ENCODE measurements at places on chromosomes 6 and 20.

DNA sequence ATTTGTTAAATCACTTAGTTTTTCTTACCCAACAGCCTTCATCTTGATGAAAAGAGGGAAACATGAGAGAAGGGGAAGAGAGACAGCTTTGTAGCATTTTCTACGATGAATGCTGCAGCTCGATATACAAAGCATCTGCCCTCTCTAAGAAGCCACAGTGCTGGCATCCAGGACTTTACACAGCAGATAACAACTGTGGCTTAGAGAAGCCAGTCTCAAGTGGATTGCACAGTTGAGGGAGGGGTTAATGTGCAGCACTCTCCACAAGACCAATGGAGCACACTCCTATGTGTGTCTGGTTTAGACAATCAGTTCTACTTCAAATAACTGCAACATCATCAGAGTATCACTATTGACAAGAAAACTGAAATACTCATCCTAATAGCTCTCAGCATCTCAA is 5.8 kb downstream of the C6orf120 start:
- H3K4me3 ChIP-seq = no peak overlapping the region
- DNase-seq = no peak
- no peaks in the 10 kb centered on the region for H3K36me3 ChIP-seq
- H3K27me3 ChIP-seq = no peaks in the 10 kb centered on the region

- H3K36me3 ChIP-seq = no peaks in the 10 kb centered on the region
- no peak for DNase-seq
These were observed 24.6 kb downstream of the DNAAF9 start for GRCh38 chr20:3382836-3383235.

GRCh38 chr6:122621638-122622037 is 11.4 kb downstream of the PKIB start:
- peak; percentile 9 for DNase-seq
- no peaks in the 10 kb centered on the region for H3K36me3 ChIP-seq
- no peaks in the 10 kb centered on the region for H3K4me1 ChIP-seq
- no peak overlapping the region for H3K27ac ChIP-seq
- H3K4me3 ChIP-seq = no peak overlapping the region

- DNase-seq = no peak
- H3K27me3 ChIP-seq = no peaks in the 10 kb centered on the region
- no peak overlapping the region for H3K4me3 ChIP-seq
- no peaks in the 10 kb centered on the region for H3K36me3 ChIP-seq
These were observed 38.0 kb downstream of the HIVEP2 start for GRCh38 chr6:142906945-142907470.

DNA sequence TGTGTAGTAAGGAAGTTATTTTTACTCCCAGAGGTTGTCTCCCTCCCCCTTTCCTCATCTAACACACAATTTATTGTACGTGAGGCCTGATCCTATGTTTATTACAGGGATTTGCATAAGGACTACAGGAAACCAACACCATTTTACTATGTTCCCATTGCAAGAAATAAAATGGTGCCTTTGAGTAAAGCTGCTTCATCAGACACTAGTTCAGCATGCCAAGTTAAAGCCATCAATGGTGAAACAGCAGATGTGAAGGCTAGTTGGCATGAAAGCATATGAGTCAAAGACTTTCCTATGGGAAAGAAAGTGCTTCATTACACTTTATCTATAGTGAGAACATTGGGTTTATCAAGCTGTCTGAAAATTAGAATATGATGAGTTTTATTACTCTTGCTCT is 543.0 kb downstream of the GRIK2 start:
- H3K36me3 ChIP-seq = no peaks in the 10 kb centered on the region
- H3K4me1 ChIP-seq = no peaks in the 10 kb centered on the region
- no peak overlapping the region for H3K4me3 ChIP-seq
- H3K27me3 ChIP-seq = no peaks in the 10 kb centered on the region
- H3K27ac ChIP-seq = no peak overlapping the region

- H3K4me1 ChIP-seq = no peaks in the 10 kb centered on the region
- DNase-seq = no peak
- H3K4me3 ChIP-seq = no peak overlapping the region
- H3K27ac ChIP-seq = no peak overlapping the region
These were observed 159.1 kb downstream of the UST start for GRCh38 chr6:148905901-148906300.

DNA sequence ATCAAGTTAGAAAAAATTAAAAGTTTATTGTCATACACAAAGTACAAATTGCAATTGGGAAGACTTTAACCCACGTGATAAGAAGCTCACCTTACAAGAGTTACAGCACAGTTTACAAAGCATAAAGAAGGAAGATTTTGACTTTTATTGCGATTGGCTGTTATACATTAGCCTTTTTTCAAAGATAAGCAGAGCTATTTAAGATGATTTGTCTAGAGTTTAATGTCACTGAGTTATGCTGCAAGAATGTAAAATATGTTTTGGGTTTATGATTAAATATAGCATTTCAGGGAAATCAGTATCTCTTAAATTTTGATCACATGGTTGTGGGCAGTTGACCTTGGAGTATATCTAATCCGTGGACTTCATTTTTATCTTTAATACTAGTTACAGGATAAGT is 664.2 kb upstream of the PTCHD4 start:
- no peaks in the 10 kb centered on the region for H3K27me3 ChIP-seq
- H3K4me3 ChIP-seq = no peak overlapping the region
- DNase-seq = no peak

DNA sequence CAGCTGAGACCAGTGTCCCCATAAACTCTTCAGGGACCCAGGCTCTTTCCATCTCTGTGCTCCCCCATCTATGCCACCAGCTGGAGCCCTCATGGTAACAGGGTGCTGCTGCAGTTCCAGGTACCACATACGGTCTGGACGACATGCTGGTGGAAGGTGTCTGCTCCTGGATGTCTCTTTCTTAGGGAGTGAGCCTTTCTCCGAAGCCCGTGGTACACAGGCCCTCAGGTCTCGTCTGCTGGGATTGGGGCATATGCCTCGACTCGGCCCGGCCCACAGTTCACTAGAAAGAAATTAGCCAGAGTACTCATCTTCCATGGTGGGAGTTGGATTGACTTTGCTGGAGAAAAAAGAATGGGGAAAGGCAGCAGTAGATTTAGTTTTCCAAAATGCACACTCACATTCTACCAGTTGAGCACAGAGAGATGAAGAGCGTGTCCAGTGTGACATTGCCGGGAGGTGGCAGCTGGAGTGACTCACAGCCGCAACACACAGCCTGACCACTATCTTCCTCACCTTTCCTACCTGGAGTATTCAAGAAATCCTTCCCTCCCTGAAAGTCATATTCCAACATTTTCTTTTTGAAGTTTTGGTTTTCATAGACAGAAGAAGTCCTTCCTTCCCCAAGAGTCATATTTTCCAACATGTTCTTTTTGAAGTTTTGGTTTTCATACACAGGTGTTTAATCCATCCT is 18.6 kb upstream of the SPO11 start:
- H3K27me3 ChIP-seq = no peaks in the 10 kb centered on the region
- no peaks in the 10 kb centered on the region for H3K36me3 ChIP-seq
- no peak overlapping the region for H3K4me3 ChIP-seq
- no peak overlapping the region for H3K27ac ChIP-seq
- no peaks in the 10 kb centered on the region for H3K4me1 ChIP-seq

- DNase-seq = no peak
- H3K27ac ChIP-seq = peak overlapping the region; percentile 98
- H3K4me3 ChIP-seq = no peak overlapping the region
- no peaks in the 10 kb centered on the region for H3K27me3 ChIP-seq
- H3K36me3 ChIP-seq = no peaks in the 10 kb centered on the region
These were observed 1.1 kb upstream of the HLA-C start for GRCh38 chr6:31272836-31273626.

DNA sequence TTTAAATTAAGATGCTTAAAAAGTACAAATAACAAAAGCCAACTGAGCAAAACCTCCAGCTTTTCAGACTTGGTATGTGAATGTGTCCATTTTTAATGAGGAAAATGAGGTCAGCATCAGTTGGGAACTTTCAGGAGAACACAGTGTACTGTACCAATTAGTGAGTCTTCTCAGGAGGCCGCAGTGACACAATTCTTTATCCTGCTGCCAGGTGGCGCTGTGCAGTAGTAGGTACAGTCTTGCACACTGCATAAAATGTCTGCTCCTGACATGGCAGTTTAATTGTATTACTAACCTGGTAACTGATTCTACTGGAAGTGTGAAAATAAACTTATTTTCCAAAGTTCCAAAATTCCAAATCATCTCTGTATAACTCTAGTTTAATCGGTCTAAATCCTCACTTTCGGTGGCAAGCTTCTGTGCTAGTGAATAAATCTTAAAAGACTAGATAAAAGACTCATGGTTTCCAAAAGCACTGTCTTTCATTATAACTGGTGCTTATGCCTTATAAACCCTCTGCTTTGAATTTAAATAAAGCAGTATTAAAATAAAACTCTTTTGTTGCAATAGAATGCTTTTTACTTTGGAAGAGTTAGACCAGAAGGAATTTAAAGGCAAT is 214.8 kb upstream of the MMS22L start:
- DNase-seq = peak; percentile 76
- no peaks in the 10 kb centered on the region for H3K36me3 ChIP-seq
- no peaks in the 10 kb centered on the region for H3K4me1 ChIP-seq
- no peak overlapping the region for H3K27ac ChIP-seq
- H3K4me3 ChIP-seq = no peak overlapping the region

DNA sequence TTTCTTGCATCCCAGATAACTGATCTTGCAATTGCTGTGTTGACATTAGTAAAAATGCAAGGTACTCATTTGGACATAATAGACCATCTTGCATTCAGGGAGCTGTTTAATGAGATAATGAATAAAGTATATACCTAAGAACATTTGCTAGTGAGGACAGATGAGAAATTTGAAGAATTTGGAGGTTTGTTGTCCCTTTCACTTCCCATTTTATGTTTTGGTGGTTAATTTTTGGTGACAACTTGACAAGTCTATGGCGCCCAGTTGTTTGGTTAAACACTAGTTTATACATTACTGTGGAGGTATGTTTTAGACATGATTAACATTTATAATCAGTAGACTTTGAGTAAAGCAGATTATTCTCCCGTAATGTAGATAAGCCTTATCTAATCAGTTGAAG is 300.2 kb upstream of the SYNCRIP start:
- no peaks in the 10 kb centered on the region for H3K27me3 ChIP-seq
- no peak overlapping the region for H3K27ac ChIP-seq
- H3K4me3 ChIP-seq = no peak overlapping the region
- H3K36me3 ChIP-seq = no peaks in the 10 kb centered on the region
- no peak for DNase-seq

GRCh38 chr6:145818796-145819195 is 4.2 kb upstream of the FBXO30 start:
- no peak overlapping the region for H3K4me3 ChIP-seq
- no peak for DNase-seq
- no peaks in the 10 kb centered on the region for H3K27me3 ChIP-seq

DNA sequence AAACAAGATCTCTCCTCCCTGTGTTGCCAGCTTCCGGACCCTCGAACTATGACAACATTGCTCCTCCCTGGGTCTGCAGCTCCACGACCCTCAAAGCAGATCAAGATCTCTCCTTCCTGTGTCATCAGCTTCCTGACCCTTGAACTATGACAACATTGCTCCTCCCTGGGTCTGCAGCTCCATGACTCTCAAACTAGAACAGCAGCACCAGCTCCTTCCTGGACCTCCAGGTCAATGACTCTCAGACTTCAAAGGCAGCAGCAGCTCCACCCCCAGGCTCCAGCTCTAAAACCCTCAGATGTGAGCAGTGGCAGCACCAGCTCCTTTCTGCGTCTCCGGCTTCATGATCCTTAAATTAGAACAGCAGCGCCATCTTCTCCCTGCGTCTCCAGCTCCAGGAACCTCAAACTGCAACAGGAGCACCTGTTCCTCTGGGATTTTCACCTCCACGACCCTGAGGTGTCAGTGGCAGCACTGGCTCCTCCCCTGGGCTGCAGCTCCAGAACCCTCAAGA is 341.0 kb upstream of the SULF2 start:
- no peak overlapping the region for H3K4me3 ChIP-seq
- no peaks in the 10 kb centered on the region for H3K4me1 ChIP-seq
- no peaks in the 10 kb centered on the region for H3K36me3 ChIP-seq
- no peak for DNase-seq

DNA sequence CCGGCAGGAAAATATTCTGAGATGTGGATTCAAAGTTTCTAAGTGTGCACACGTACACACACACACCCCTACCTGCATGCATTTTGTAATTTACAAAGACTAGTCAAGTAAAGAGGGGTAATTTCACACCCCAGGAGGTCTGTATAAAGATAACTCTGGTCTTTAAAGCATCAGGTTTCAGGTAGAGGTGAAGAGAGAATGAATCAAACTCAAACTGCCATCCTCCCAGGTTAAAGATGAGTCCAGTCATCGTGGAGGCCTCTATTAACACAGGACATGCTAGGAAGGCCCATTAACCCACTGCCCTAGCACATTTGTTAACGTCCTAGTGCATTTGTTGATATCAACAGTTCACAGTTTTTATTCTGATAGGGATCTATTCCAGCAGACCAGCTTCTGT is 3.5 kb upstream of the HLA-DRA start:
- DNase-seq = no peak
- H3K4me1 ChIP-seq = no peaks in the 10 kb centered on the region
- no peak overlapping the region for H3K4me3 ChIP-seq

DNA sequence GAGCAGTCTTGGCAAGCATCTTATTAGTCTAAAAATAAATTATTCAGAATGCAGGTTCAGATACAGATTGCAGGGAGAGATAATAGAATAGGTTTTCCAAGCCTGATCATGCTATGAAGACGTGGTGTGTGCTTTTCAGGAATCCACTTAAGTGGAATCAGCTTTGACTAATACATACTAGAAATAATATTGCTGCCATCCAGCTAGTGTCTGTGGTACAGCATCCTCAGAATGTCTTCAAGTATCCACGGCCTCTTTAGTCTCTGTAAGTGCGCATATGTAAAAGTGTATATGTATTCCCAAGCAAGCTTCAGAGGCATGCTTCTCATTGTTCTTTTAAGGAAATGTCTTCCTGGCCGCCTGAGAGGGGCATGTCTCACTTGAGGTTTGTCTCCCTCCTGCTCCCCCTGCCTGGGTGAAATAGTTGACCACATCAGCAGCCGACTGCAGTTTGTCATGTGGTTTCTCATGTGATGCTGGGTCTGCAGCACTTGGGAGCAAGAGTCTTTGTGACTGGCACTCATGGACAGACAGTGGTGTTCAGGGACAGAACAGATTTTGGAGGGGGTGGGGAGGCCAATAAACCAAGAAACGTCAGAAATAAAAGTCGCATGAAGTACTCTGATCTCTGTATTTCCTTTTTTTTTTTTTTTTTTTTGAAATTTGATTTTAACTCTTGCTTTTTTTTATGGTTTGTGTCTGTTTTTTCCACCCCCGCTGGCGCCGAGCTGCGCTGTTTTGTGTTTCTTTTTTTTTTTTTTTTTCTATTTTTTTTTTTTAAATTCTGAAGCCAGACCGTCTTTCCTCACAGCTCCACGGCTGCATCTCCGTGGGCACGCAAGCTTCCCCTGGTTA is 150.8 kb downstream of the PRL start:
- H3K36me3 ChIP-seq = no peaks in the 10 kb centered on the region
- H3K27me3 ChIP-seq = no peaks in the 10 kb centered on the region
- no peak overlapping the region for H3K27ac ChIP-seq
- H3K4me3 ChIP-seq = no peak overlapping the region

DNA sequence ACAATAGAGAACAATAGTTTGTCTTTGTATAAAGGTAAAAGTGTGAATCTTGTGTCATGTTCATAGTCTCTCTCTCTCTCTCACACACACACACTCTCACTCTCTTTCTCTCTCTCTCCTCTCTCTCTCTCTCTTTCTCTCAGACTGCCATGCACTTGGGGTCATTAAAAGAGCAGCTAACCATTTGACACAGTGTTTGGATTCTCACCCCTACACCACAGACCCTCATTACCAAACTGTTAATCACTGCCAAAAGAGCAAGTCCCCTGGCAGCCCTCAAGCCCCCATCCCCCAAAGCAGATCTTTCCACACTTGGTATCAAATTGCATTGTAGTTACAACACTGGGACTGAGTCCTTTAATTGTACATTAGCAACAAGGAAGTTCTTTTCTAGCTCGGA is 305.8 kb upstream of the RSPO3 start:
- no peaks in the 10 kb centered on the region for H3K27me3 ChIP-seq
- no peaks in the 10 kb centered on the region for H3K36me3 ChIP-seq
- H3K4me1 ChIP-seq = no peaks in the 10 kb centered on the region
- no peak overlapping the region for H3K4me3 ChIP-seq

Measured in body of pancreas (tissue), 4 donors.